ENCODE measurements at places on chromosomes 6 and 20.

GRCh38 chr6:134419716-134420115 is 101.8 kb upstream of the SGK1 start:
- no peak for DNase-seq

GRCh38 chr20:16678779-16679178 is 51.0 kb upstream of the SNRPB2 start:
- no peak for DNase-seq

DNA sequence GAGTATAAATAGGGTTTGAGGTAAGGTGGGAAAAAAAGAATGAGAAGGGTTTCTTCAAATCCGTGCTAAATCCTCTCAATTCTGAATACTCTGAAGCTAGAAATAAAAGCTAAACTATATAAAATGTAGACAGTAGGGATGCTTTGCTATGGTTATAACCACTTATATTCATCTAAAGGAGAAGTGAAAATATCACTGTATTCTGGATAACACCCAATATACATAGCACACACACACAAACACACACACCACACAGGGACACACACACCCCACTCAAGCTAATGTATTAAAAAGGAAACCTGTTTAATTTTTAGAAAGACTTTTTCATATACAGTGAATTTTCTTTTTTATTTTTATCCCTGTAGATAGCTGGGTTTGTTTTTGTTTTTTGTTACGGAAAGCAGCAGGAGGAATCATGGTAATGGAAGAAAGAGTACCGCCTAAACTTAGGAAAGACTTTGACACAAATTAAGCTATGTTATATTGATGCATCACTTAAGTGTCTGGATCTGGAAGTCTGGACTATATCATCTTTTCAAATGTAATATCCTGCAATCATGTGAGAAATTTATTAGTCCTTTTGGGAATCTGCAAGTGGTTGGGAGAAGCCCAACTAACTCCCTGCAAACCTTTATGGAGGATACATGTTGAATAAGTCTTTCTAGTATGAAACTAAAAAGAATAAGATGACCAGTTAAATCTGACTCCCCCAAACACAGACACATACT is 68.4 kb upstream of the FABP7 start:
- DNase-seq: no peak

GRCh38 chr6:75230484-75231325 is 12.9 kb downstream of the COX7A2 start:
- DNase-seq: no peak

GRCh38 chr20:10565191-10565921 is 108.4 kb downstream of the JAG1 start:
- DNase-seq: no peak

DNA sequence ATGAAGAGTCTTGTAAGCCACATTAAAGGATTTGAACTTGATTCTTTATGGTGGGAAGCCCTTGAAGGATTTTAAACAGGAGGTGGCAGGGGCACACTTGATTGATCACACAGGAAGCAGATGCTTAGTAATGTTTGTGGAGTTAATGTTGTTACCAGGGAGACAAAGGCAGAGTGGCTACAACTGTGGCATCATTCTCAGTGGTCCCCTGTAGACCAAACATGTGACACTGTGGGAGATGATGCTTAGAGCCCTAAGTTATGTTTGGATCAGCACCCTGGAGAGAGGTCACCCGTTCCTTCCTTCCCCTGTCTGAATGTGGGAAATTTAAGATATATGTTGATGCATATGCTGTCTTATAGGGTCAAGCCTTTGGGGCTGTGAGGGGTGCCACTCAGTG is 53.2 kb downstream of the EIF2S2 start:
- DNase-seq: no peak

DNA sequence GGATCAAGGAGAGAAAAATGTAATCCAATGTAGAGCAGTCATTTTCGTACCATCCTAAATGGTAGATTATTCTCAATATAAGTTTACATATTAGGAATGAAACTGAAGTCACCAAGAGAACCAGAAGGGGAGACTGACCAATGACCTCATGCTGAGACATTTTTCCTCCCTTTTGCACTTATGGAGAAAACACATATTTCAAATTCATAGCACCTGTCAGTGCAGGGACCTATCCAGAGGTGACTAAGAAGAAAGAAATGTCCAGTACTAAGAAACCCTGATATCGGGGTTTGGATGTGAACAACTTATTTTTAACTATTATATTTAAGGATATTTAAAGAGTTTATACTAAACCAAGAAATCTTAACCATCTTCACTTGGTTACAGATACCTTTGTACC is 16.6 kb upstream of the LYRM2 start:
- DNase-seq: no peak

- DNase-seq: no peak
These were observed 50.8 kb downstream of the FAM50B start for GRCh38 chr6:3899970-3900439.

DNA sequence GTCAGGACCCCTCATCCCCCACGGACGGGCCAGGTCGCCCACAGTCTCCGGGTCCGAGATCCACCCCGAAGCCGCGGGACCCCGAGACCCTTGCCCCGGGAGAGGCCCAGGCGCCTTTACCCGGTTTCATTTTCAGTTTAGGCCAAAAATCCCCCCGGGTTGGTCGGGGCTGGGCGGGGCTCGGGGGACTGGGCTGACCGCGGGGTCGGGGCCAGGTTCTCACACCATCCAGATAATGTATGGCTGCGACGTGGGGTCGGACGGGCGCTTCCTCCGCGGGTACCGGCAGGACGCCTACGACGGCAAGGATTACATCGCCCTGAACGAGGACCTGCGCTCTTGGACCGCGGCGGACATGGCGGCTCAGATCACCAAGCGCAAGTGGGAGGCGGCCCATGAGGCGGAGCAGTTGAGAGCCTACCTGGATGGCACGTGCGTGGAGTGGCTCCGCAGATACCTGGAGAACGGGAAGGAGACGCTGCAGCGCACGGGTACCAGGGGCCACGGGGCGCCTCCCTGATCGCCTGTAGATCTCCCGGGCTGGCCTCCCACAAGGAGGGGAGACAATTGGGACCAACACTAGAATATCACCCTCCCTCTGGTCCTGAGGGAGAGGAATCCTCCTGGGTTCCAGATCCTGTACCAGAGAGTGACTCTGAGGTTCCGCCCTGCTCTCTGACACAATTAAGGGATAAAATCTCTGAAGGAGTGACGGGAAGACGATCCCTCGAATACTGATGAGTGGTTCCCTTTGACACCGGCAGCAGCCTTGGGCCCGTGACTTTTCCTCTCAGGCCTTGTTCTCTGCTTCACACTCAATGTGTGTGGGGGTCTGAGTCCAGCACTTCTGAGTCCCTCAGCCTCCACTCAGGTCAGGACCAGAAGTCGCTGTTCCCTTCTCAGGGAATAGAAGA is 978 bp downstream of the HLA-A start:
- no peak for DNase-seq

GRCh38 chr6:147173140-147173539 is 31.1 kb upstream of the STXBP5 start:
- no peak for DNase-seq

GRCh38 chr6:52533491-52533890 is 43.4 kb downstream of the TRAM2 start:
- no peak for DNase-seq

All from activated CD4-positive, alpha-beta T cell treated with anti-CD3 and anti-CD28 coated beads for 24 hours (primary cell).